ENCODE measurements at places on chromosomes 16 and 17.

GRCh38 chr16:81711657-81712319 lies 67.3 kb upstream of the PLCG2 start:
- DNase-seq: no peak

DNA sequence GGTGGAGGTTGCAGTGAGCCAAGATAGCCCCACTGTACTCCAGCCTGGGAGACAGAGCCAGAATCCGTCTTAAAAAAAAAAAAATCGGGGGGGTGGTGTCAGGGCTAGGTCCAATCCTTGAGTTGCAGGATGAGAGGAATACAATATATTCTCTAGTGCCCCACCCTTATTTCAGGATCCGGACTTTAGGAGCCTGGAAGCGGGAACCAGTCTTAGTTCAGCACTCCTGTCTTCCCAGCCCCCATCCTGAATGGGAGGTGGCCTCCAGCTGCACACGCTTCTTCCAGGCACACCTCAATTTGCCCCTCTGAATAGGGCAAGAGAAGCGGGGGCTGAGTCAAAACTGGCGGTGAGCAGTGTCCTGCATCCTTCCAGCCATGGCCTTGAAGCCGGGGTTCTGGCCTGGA lies 1.6 kb downstream of the FHOD1 start:
- no peak for DNase-seq

DNA sequence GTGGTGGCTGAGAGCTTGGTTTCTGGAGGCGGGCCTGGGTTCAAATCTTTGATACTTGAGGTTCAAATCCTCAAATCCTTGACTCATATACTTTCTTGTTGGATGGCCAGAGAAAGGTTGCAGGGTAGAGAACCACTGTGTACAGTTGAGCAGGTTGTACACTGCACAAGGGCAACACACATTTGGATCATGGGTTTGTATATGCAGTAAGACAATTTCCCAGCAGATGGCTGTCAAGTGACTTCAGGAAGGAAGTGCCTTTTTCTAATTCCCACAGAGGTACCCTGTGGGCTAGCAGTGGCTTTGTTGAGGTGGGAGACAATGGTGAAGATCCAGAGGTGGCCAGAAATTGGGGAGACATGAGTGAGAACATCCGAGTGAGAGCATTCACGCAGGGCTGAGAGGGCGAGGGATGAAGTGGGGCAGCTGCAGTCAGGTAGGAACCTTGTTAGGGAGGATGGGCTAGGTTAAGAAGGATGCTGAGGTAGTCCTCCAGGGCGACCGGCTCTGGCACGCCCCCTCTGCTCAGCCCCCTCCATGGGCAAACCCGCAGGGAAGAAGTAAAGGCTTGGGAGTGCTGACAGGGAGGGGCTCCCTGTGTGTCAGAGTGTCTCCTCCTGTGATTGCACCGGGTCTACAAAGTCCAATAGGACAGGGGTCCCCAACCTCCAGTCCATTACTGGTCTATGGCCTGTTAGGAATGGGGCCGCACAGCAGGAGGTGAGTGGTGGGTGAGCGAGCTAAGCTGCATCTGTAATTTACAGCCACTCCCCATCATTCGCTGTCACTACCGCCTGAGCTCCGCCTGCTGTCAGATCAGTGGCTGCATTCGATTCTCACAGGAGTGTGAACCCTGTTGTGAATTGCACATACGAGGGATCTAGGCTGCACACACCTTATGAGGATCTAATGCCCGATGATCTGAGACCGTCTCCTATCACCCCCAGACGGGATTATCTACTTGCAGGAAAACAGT lies 2.7 kb downstream of the C16orf89 start:
- DNase-seq: no peak

DNA sequence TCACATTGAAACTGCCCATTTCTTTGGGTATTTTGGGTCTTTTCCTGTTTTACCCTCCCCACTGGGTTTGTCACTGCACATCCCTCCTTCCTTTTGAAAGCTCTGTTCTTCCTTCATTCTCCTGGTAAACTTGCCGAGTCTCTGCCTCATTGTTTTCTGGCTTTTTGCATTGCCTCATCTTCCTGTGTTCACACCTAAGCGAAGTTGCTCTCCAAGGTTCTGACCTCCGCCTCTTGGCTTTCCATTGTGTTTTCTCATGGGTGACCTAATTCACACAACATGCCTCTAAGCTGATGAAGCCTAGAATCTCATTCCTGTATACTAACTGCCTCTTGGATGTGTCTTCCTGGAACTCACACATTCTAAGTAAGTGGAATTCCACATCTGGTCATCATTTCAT lies 1096.1 kb upstream of the EEF2KMT start:
- DNase-seq: no peak

GRCh38 chr16:73792199-73793020 lies 504.2 kb upstream of the PSMD7 start:
- DNase-seq: no peak

GRCh38 chr17:38579083-38579480 lies 26.7 kb downstream of the SRCIN1 start:
- DNase-seq: no peak

- DNase-seq: no peak
Observed at GRCh38 chr17:8436844-8437171, 1.1 kb downstream of the NDEL1 start.
